ENCODE measurements at places on chromosomes 5 and 9.
A peak's percentile ranks its signal among the peaks of the same experiment; 100 is the strongest.

DNA sequence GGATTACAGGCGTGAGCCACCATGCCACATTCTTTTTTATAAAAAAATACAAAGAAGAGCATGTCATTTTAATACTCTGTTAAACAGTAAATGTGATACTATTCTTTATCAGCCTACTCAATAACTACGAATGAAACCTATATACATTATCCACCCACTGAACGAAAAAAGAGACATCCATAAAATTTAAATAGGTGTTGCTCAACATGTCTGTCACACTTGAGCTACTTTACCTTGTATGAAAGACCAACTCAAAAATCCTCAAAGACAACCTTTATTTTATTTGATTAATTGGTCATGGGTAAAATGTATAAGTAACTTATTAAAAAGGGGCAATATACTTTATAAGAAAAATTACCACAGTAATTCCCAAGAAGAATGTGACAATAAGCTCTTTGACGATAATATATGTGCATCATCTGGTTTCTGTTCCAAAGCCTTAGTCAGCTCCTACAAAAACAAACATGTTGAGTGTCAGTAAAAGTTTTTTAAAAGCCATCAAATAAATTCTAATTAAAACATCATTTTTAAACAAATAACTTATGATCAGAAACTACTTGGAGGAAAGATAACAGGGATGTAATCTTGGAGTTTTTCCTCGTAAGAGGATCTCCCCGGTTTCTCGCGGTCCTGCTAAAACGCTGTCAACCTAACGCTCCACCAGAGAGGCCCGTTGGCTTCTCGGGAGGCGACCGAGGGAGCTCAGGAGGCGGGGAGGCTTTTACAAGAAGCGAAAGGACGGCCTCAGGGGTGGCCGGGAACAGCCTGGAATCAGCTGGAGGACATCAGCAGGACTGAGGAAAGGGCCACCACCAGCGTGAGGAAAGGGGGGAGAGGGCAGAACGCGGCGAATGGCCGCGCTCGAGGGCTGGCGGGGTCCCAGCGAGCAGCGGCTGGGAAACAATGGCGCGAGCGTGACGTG is 13.5 kb upstream of the ANKRD18B start:
- peak; percentile 84 for DNase-seq

GRCh38 chr5:166582416-166582815 is 1709.0 kb upstream of the WWC1 start:
- no peak for DNase-seq

GRCh38 chr5:147751156-147751830 is 31.2 kb downstream of the JAKMIP2 start:
- DNase-seq, result no peak

DNA sequence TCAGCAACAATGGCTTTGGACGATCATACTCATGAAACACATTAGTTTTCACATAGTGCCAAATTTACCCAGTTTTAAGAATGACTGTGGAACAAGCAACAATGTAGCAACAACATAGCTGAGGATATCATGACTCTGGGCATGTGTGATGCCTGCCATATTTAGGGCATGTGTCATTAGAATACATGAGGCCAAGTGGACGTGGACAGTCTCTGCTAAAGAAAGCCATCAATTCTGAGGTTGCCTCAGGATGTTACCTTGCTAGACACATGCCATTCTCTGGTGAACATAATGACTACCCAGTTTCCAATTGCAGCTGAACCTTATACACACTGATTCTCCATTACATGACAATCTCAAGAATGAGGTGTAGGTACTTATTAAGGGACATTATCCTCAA is 103.3 kb upstream of the ADAMTS19 start:
- DNase-seq, result no peak

DNA sequence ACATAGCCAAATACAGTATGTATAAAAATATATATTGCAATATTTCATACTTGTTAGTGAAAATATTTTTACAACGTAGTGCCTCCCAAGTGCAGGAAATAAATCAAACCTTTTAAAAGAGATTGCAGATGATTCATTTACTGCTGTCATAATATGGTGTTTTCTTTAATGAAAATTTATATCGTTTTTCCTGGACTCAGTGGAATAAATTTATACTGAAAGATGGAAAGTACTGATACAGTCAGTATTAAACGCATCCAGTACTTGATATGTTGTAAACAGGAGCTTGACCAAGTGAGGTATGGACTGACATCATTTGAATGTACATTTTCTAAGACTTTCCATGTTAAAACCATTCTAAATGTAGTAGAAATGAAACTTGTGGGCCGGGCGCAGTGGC is 143.4 kb upstream of the ZNF608 start:
- DNase-seq, result no peak

Measured in left hindlimb (tissue), 1 donor.